ENCODE measurements at places on chromosomes 3 and 15. TPM values are rescaled to one million over a fixed set of nuclear protein-coding genes. Genes with fewer than 3 reads are reported as not detected.

The KCNH8 gene
- polyA plus RNA-seq: 0.60 TPM

The RTP3 gene
- not detected for polyA plus RNA-seq

The GOLGA8J gene
- polyA plus RNA-seq: not detected

The UBP1 gene
- polyA plus RNA-seq: 41.8 TPM
